ENCODE measurements at places on chromosomes 2 and 18. TPM values are rescaled to one million over a fixed set of nuclear protein-coding genes. Genes with fewer than 3 reads are reported as not detected.

- DNase-seq, result no peak
These were observed 34.7 kb upstream of the CALCRL start for GRCh38 chr2:187482796-187483195.

- no peak for DNase-seq
These were observed 296.9 kb downstream of the KCNJ3 start for GRCh38 chr2:154995361-154995760.

The ADGRF3 gene
- not detected for total RNA-seq

DNA sequence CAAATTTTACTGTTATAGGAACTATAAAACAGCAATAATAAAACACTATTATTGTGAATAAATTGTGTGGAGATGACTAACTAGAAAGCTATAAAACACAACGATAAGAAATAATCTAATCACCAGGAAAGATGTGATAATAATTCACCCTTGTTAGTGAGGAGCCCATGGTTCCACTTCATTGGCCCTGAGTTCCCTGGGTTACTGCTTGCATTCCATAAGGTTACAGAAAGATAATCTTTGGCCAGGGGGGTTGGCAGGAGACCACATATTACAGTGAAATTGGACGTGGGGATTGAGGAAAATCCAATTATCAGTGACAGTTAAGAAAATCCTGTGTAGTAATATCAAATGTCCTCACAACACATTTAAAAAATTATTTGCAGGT is 2.5 kb upstream of the CPO start:
- no peak for DNase-seq

DNA sequence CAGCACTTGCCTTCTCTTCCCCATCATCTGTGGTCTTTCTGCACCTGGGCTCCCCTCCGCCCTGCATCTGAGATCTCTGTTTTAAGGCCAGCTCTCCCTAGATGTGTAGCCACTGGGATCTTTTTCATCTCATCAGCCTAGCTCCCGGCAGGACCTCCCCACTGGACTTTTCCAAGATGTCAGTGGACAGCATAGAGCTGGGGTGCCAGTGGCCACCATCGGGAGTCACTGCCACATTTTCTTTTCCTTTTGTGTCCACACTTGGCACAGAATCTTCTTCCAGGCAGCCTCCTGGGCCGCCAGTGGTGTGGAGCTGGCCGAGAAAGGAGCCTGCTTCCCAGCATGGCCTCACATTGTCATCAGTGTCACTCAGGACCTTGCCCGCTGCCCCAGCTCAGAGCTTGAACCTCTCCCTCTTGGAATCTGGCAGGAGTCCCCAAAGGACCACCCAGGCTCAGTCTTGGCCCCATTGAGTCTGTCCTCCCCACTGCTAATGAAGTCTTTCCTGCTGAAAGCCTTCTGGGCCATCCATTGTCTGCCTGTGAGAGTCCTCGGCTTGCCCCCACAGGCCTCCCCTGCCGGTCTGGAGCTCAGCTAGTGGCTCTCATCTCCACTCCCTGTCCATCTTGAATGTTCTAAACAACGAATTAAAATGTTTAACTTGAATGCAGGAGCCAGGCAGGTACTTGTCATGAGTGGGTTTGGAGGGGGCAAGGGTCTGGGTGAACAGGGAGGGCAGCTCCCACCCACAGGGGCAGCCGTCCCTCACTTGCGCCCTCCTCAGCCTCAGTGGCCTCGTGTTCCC is 324.4 kb downstream of the GBX2 start:
- DNase-seq, result no peak

The WDR75 gene
- total RNA-seq, result 141 TPM
